ENCODE measurements at places on chromosomes 1 and 21. TPM values are rescaled to one million over a fixed set of nuclear protein-coding genes. Genes with fewer than 3 reads are reported as not detected.

Gene CCDC27
- not detected for polyA plus RNA-seq

Gene PIGK
- polyA plus RNA-seq = 72.0 TPM

DNA sequence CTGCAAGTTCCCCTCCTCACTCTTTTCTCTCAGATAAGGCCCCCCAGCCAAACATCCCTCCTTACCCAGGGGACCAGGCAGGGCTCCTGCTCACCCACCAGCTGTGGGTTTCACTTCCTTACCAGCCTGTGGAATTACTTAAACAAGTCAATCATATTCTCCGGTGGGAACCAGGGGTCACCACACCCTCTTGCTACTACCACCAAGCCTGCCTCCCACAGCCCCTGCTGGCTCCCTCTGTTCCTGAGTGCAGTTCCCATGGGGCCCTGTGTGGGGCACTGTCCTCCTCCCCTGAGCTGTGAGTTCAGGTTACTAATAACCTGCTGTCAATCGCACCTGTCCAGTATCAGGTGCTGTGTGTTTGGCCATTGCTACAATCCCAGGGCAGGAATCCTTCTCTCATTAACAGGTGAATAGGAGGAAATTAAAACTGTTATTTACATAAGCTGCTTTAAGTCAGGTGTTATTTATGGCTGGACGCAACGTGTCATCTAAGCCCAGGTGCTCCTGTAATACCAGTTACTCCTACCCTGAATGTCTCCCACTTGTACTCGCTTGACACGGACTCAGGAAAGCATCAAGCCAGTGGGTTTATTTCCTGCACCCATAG lies 53.1 kb upstream of the LBR start:
- no peaks in the 10 kb centered on the region for H3K36me3 ChIP-seq
- peaks cover 22% of the 10 kb centered on the region for H3K4me1 ChIP-seq
- no peak overlapping the region for H3K27ac ChIP-seq

- no peaks in the 10 kb centered on the region for H3K36me3 ChIP-seq
- H3K4me1 ChIP-seq = no peaks in the 10 kb centered on the region
- H3K4me3 ChIP-seq = no peak overlapping the region
- DNase-seq = no peak
- no peaks in the 10 kb centered on the region for H3K27me3 ChIP-seq
Measured at GRCh38 chr1:28097100-28097472, 8.7 kb upstream of the EYA3 start.

GRCh38 chr1:30684881-30685795 lies 38.2 kb downstream of the MATN1 start:
- no peak overlapping the region for H3K27ac ChIP-seq
- no peaks in the 10 kb centered on the region for H3K36me3 ChIP-seq
- H3K4me1 ChIP-seq = peaks cover 9% of the 10 kb centered on the region
- H3K4me3 ChIP-seq = no peak overlapping the region
- no peak for DNase-seq

- no peaks in the 10 kb centered on the region for H3K4me1 ChIP-seq
- DNase-seq = no peak
- H3K36me3 ChIP-seq = no peaks in the 10 kb centered on the region
- H3K4me3 ChIP-seq = no peak overlapping the region
- H3K27ac ChIP-seq = no peak overlapping the region
Measured at GRCh38 chr1:233470741-233471499, 143.0 kb upstream of the KCNK1 start.

GRCh38 chr1:77802026-77802425 lies 22.6 kb downstream of the MIGA1 start:
- no peak overlapping the region for H3K4me3 ChIP-seq
- no peaks in the 10 kb centered on the region for H3K4me1 ChIP-seq
- no peak overlapping the region for H3K27ac ChIP-seq
- H3K27me3 ChIP-seq = no peaks in the 10 kb centered on the region
- H3K36me3 ChIP-seq = peaks cover 4% of the 10 kb centered on the region

DNA sequence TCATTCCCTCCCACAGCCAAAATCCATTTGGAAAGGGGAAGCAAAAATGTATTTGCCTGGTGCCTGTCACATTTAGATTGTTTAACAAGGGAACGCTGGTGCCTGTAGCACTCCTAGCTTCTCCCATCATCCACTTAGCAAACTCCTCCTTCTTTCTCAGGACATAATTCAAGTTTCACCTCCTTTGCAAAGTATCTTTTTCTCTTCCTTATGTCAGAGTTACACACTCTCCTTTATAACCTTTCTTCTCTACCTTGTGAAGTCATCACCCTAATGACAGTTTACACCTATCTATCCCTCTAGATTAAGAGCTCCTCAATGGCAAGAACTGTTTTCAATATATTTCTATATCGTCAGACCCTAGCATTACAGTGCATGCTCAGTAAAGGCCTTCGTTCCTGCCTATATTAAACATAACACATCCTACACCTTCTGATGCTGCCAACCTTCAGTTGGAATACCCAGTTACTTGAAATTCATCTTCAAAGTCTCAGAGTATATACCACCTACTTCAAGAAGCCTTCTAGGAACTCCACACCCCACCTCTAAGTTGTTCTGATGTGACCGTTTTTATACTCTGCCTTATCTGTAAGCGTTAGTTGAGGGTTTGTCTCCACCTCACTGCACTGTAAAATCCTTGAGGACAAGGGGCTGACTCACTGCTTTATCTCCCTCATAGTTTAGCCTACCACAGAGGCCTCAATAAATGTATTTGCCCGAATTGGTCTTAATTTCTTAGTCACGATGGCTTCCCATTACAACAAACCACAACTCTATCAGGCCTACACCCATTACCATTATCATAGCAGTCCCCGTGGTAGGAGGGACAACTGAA lies 1.0 kb upstream of the EPS15 start:
- peak overlapping the region; percentile 32 for H3K27ac ChIP-seq
- no peaks in the 10 kb centered on the region for H3K27me3 ChIP-seq
- H3K4me1 ChIP-seq = peaks cover 48% of the 10 kb centered on the region
- DNase-seq = no peak
- H3K36me3 ChIP-seq = no peaks in the 10 kb centered on the region
- no peak overlapping the region for H3K4me3 ChIP-seq

DNA sequence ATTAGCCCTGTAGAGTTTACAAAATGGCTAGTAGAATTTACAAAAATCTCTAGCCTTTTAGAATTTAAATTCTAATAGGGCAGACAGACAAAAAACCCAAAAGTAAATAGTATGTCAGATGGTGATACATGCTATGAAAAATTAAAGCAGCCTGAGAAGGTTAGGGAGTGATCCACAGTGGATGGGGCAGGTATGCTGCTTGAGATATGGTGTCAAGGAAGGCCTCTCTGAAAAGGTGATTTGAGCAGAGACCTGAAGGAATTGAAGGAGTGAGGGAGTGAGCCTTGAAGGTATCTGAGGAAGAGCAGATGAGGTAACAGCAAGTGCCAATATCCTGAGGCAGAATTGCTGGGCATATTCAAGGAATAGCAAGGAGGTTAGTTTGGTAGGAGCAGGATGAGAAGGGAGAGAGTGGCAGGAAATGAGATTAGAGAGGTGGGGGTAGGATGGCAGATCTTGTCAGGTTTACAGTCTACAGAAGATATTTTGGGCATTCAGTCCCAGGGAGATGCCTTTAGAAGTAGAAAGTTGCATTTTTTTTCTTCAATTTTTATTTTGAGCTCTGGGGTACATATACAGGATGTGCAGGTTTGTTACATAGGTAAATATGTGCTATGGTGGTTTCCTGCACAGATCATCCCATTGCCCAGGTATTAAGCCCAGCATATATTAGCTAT lies 40.8 kb upstream of the DPH5 start:
- H3K27me3 ChIP-seq = no peaks in the 10 kb centered on the region
- no peak for DNase-seq
- H3K36me3 ChIP-seq = no peaks in the 10 kb centered on the region
- H3K4me1 ChIP-seq = peaks cover 43% of the 10 kb centered on the region
- no peak overlapping the region for H3K4me3 ChIP-seq

DNA sequence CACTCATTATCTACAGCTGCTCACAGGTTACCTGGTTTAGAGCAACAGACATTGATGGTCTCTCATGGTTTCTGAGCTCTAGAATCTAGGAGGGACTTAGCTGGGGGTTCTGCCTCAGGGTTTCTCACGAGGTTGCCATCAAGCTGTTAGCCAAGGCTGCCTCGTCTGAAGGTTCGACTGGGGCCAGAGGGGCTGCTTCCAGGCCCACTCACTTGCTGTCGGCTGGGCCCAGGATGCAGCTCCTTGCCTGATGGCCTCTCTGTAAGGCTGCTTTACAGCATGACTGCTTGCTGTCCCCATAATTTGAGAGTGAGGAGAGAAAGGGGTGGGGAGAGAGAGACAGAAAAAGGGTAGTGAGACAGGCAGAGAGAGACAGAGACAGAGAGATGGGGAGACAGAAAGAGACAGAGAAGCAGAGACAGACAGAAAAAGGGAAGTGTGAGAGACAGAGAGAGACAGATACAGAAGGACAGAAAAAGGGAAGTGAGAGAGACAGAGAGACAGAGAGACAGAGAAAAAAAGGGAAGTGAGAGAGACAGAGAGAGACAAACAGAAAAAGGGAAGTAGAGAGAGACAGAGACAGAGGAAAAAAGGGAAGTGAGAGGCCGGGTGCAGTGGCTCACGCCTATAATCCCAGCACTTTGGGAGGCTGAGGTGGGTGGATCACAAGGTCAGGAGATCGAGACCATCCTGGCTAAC lies 106.8 kb upstream of the C1orf174 start:
- no peak overlapping the region for H3K4me3 ChIP-seq
- H3K27me3 ChIP-seq = no peaks in the 10 kb centered on the region
- no peaks in the 10 kb centered on the region for H3K4me1 ChIP-seq
- DNase-seq = no peak
- no peaks in the 10 kb centered on the region for H3K36me3 ChIP-seq
- H3K27ac ChIP-seq = no peak overlapping the region

- no peak overlapping the region for H3K27ac ChIP-seq
- H3K4me3 ChIP-seq = no peak overlapping the region
- no peak for DNase-seq
- no peaks in the 10 kb centered on the region for H3K36me3 ChIP-seq
- no peaks in the 10 kb centered on the region for H3K4me1 ChIP-seq
Measured at GRCh38 chr1:6688001-6688400, 13.6 kb downstream of the DNAJC11 start.

DNA sequence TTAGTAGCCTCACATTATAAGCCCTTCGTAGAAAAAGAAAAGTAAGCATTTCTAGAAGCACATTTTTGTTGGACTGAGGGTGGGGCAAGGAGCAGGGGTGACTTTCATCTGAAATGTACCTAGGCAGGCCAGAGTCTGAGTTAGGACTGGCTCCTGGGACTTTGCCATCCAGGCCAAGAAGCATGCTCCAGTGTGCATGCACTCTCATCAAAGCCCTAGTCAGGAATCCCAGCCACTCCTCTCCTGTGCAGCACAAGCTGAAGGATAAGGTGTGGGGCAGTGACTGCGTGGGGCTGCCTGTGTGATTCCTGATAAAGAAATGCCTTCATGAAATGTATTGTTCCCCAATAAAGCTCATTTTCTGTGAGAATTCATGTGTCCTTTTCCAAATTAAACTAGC lies 88.2 kb downstream of the GFI1 start:
- no peaks in the 10 kb centered on the region for H3K4me1 ChIP-seq
- no peak overlapping the region for H3K27ac ChIP-seq
- no peaks in the 10 kb centered on the region for H3K27me3 ChIP-seq
- H3K36me3 ChIP-seq = no peaks in the 10 kb centered on the region

GRCh38 chr1:234978397-234979295 lies 150.0 kb downstream of the TOMM20 start:
- no peaks in the 10 kb centered on the region for H3K27me3 ChIP-seq
- H3K4me3 ChIP-seq = no peak overlapping the region

All from CD4-positive, alpha-beta memory T cell (primary cell).